Pericardium fibroblast (primary cell): ENCODE measurements at places on chromosomes 3 and 15. TPM values are rescaled to one million over a fixed set of nuclear protein-coding genes. Genes with fewer than 3 reads are reported as not detected.

FBLN2 gene
- 446 and 664 TPM in 2 replicates for total RNA-seq

ECE2 gene
- total RNA-seq: not detected in 2 replicates

CPLX3 gene
- not detected in 2 replicates for total RNA-seq

KNG1 gene
- total RNA-seq: not detected in 2 replicates

TRAT1 gene
- not detected in 2 replicates for total RNA-seq

PLA1A gene
- total RNA-seq: not detected in 2 replicates

RCCD1 gene
- total RNA-seq: 7.4 and 16.3 TPM in 2 replicates

ISL2 gene
- 0.12 and 0.34 TPM in 2 replicates for total RNA-seq
